ENCODE measurements at places on chromosomes 4 and X.

GRCh38 chr4:188146618-188147017 is 7.4 kb downstream of the TRIML1 start:
- no peak for DNase-seq

- no peak for DNase-seq
Observed at GRCh38 chrX:69149466-69150280, 15.6 kb downstream of the PJA1 start.

DNA sequence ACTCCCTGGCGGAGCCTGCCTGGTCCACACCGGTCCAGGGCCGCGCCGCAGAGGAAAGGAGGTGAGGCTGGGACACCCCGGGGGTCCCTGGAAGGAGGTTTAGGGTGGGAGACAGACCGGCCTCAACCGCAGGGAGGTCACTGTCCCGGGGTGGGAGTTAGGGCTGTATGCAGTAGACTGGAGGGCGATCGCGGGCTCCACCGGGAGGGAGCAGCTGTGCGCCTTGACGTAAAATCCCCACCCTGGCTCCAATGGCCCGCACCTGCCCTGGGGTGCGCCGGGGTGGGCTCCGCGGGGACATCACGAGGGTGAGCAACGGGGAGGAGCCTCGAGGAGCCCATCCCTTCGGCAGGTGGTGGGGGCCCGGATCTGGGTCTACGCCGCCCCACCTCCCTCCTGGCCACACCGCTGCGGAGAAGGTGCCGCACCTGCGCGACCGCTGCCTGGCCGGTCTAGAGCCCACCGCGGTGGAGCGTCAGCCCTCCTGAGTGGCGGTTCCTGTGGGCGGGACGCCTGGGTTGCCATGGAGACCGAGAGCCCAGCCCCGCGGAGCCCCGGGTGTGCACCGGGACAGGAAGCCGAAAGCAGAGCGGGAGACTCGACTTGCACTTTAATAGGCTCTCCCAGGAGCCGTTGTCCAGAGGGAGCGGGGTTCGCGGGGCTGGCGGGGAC is 105.1 kb downstream of the ADRA2C start:
- no peak for DNase-seq

DNA sequence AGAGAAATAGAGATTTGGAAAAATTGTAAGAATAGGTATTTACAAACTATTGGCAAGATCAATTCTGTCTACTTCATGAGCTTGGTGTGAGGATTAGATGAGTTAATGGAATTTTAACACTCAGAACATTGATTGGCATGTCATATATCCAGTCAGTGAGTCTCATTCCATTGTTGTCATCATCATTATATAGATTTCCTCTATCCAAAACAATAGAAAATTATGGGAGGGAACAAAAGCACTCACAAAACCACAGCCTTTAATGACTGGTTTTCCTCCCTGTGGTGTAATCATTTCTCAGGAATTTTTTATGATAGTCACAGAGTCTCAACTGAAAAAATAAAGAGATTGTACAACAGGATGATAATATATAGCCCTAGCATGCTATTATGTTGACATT is 21.1 kb downstream of the KLHL5 start:
- DNase-seq = no peak

DNA sequence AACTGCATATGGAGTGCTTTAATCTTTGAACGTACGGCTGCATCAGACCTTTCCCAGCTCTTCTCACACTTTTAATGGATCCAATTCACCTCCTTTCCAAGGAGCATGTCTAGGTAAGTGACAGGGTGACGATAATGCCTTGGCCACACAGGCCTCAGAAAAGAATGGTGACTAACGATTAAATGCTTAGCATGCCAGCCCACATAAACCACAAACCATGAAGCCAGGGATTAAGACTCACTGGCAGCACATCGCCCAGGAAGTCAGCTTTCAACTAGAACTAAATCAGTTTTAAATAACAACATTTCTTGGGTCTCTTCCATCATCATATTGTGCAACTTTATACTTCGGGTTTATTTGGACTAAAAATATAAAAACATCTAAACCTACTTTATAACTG is 28.7 kb downstream of the INPP4B start:
- no peak for DNase-seq
